NCI-H446 treated with DMSO at 0.1 percent for 48 hours (cell line): ENCODE measurements at places on chromosomes 5 and 9.

GRCh38 chr5:6840136-6840793 lies 127.0 kb downstream of the TENT4A start:
- no peak for DNase-seq

GRCh38 chr5:118552146-118552545 lies 436.2 kb downstream of the DTWD2 start:
- no peak for DNase-seq

GRCh38 chr9:13053504-13053903 lies 226.0 kb downstream of the MPDZ start:
- no peak for DNase-seq

DNA sequence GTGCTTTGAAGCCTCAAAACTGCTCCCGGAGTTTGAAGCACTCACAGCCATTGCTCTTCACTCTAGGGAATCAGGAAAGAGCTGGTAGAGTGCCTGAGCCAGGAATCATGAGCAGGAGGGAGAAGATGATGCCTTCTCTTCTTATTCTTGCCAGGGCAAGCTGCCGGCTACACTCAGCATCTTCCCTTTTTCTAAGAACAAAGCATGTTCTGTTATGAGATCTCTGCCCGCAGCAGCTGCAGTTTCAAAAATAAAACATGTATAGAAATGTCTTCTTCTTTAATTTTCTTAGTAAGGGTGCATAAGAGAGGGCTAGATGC lies 57.9 kb upstream of the RICTOR start:
- DNase-seq: no peak

DNA sequence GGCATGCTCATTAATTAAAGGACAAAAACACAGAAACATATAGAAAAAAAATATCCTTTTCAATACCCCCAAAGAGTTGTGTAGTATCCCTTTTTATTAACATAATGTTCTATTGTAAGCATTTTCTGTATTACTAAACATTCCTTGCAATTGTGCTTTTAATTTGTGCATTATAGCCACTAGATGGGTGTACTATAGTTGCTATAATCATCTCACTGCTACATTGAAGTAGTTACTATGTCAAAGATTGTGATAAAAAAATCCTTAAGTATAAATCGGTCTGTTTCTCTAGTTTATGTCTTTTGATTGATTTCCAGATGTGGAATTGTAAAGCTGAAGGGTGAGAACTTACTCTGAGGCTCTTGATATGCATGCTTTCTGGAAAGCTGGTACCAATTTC lies 21.4 kb downstream of the FREM1 start:
- no peak for DNase-seq

DNA sequence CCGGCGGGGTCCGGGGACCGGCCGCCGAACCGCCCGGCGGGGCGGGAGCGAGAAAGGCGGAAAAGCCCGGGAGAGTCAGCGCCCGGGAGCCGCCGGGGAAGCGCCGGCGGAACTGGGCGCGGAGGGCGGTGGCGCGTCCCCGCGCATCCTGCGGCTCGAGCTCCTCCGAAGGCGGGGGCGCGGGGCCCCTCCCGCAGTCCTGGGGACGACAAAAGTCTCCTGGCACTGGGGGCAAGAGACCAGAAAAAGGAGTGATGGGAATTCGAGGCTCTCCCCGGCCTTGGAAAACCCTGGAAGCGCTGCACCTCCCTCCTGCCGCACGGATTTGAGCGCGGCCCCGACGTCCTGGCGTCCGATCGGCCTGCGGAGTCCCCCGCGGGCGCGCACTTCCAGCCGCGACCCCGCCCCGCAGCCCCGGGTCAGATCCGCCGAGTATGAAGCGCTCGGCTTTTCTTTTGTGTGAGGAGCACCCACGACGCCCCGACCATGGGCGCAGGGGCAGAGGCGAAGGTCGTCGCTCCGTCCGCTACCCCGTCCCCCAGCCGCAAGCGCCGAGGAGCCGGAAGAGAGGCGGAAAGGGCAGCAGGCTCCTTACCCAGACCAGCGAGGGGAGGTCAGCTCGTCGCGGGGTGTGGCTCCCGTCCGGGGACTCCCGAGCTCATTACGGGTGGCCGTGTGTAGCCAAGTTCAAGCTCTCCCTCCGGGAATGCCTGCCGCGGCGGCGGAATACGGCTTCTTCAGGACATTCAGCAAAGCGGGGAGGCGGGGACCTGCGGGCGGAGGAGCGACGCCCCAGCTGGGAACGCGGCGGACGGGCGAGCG lies at the start of gene EPB41L4A:
TSS of gene EPB41L4A (minus strand) at position 114 of the 822 bp plus-strand sequence. CDS start 238 bp downstream, outside the sequence.
- no peak for DNase-seq
